ENCODE measurements at places on chromosomes 7 and 10. TPM values are rescaled to one million over a fixed set of nuclear protein-coding genes. Genes with fewer than 3 reads are reported as not detected.

DNA sequence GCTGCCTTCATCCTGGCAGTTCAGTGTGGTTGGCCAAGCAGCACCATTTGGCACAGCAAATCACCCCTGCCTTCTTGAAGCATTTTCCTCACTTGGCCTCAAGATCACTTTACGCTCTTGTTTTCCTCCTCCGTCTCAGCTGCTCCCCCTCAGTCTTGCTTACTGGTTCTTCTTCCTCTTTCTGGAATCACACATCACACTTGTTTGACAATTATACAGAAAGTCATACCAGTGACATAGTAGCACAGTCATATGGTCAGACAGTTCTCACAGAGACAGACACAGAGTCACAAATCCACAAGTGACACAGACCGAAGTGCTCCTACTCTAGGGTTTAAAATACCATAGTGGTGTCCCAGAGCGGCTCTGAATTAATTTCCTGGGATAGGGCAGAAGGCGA lies 43.8 kb upstream of the ARL4A start:
- no peaks in the 10 kb centered on the region for H3K27me3 ChIP-seq
- H3K36me3 ChIP-seq = no peaks in the 10 kb centered on the region
- no peak for DNase-seq
- H3K4me1 ChIP-seq = peaks cover 22% of the 10 kb centered on the region
- no peak overlapping the region for H3K27ac ChIP-seq

DNA sequence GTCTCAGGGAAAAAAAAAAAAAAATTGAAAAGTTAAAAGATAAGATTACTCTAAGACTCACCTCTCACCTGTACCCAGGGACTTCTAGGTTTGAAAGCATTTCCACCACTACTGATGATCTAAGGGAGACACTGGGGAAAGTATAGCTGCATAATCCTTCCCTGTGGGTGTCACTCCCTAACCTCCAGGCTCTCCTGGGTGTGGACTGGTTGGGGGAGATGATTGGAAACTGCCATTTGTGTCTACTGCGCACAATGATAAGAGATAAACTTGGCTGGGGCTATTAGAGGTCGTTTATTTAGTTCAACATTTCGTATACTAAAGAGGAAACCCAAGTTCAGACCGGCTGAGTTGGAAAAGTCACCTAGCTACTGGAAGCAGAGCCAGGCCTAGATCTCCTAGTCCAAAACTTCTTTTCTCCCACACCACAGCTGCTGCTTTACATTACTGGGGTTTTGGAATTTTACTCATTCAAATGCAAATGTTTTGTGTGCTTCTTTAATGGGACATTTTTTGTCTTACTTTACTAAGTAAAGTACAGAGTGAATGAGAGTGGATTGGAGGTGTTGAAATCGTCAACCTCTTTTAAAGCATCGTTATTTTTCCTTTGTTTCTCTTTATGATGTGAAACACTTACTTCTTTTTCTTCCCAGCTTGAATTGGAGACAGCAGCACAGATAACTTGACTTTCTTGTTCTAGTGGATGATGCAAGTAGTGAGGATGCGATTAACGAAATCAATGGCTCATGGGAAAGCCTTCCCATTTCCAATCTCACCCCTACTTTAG lies 22.3 kb upstream of the SEC61G start:
- DNase-seq = no peak
- H3K27me3 ChIP-seq = no peaks in the 10 kb centered on the region
- H3K27ac ChIP-seq = no peak overlapping the region
- H3K4me1 ChIP-seq = no peaks in the 10 kb centered on the region
- no peak overlapping the region for H3K4me3 ChIP-seq
- H3K36me3 ChIP-seq = no peaks in the 10 kb centered on the region

DNA sequence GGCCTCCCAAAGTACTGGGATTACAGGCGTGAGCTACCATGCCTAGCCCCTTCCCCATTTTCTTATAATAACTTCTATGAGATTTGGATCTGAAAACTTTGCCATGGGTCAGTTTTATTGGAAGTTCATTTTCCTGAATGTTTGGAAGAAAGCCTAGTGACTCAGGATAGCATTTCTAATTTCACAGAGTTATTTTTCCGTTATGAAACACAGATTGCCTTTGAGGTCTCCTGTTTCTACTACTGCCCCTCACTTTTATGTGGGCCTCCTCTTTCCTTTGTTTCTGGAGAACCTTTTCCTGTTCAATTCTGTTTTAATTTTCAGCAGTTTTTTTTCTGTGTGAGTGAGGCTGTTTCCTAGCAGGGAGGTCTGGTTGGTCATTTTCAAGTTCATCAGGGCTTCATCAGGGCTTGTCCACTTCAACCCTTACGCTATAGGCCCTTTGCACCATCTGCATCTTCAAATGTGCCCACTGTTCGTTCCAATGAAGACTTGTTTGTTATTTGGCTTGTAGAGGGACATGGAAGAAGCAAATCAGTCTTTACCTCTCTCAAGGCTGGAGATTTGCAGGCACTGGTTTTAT lies 58.7 kb downstream of the BMPR1A start:
- peak; percentile 69 for DNase-seq
- H3K27me3 ChIP-seq = no peaks in the 10 kb centered on the region
- no peaks in the 10 kb centered on the region for H3K36me3 ChIP-seq
- peaks cover 30% of the 10 kb centered on the region for H3K4me1 ChIP-seq

GRCh38 chr10:15539262-15539661 lies 168.2 kb upstream of the FAM171A1 start:
- no peaks in the 10 kb centered on the region for H3K27me3 ChIP-seq
- H3K27ac ChIP-seq = no peak overlapping the region
- DNase-seq = peak; percentile 44
- H3K4me3 ChIP-seq = no peak overlapping the region
- peaks cover 26% of the 10 kb centered on the region for H3K4me1 ChIP-seq

DNA sequence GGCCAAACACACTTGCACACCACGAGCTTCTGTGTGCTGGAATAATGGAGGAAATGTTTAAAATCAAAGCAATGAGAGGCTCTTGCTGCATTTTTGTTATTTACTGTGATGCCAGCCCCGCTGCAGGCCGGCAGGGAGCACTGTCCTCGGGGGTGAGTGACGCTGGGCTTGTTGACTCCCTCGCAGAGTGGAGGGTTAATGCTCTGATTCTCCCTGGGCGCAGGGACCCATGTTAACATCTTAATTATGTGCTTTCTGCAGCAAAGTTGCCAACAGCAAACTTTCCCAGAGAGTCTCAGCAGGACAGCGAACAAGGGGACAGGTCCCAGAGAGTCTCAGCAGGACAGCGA lies 22.9 kb downstream of the SCART1 start:
- no peak overlapping the region for H3K27ac ChIP-seq
- H3K36me3 ChIP-seq = no peaks in the 10 kb centered on the region
- H3K4me3 ChIP-seq = no peak overlapping the region

GRCh38 chr10:68564712-68565111 lies 4.6 kb downstream of the TET1 start:
- H3K27me3 ChIP-seq = no peaks in the 10 kb centered on the region
- no peak overlapping the region for H3K27ac ChIP-seq
- H3K36me3 ChIP-seq = no peaks in the 10 kb centered on the region
- DNase-seq = no peak
- peaks cover 15% of the 10 kb centered on the region for H3K4me1 ChIP-seq

- no peak overlapping the region for H3K27ac ChIP-seq
- H3K27me3 ChIP-seq = no peaks in the 10 kb centered on the region
- no peak overlapping the region for H3K4me3 ChIP-seq
- no peaks in the 10 kb centered on the region for H3K36me3 ChIP-seq
- peaks cover 9% of the 10 kb centered on the region for H3K4me1 ChIP-seq
- no peak for DNase-seq
These were observed 1.6 kb downstream of the PWWP2B start for GRCh38 chr10:132398566-132398991.

DNA sequence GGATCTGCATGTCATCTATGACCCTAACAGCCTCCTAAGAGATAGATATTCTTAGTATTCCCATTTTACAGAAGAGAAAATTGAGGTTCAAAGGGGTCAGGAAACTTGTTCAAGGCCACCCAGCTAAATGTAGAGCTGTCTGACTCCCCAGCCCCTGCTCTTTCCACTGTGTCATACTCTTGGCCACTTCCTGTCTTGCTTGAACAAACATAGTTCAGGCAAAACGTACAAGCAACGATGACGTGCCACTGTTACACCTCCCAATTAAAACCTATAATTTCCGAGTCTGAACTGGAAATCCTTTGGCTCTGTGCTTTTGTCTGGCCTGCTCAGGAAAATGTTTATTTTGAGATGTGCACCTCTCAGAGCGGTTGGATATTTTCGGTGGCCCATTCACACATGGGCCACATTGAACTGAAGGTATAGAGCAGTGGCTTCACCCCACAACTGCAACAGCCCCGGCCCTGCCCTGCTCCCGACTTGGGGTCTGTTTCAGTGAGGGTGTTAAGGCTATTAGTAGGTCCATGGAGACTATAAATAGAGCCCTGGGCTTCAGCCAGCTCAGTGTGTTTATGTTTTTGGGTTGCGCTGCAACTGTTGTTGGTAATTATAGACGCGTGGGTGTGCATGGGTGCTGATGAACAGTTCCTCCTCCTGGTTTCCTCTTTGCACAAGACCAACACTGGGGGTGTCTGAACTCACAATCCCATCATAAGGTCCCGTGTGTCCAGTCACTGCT lies 172.3 kb upstream of the ADO start:
- H3K4me3 ChIP-seq = no peak overlapping the region
- no peak for DNase-seq
- no peak overlapping the region for H3K27ac ChIP-seq
- no peaks in the 10 kb centered on the region for H3K36me3 ChIP-seq
- H3K4me1 ChIP-seq = peaks cover 5% of the 10 kb centered on the region
- no peaks in the 10 kb centered on the region for H3K27me3 ChIP-seq

DNA sequence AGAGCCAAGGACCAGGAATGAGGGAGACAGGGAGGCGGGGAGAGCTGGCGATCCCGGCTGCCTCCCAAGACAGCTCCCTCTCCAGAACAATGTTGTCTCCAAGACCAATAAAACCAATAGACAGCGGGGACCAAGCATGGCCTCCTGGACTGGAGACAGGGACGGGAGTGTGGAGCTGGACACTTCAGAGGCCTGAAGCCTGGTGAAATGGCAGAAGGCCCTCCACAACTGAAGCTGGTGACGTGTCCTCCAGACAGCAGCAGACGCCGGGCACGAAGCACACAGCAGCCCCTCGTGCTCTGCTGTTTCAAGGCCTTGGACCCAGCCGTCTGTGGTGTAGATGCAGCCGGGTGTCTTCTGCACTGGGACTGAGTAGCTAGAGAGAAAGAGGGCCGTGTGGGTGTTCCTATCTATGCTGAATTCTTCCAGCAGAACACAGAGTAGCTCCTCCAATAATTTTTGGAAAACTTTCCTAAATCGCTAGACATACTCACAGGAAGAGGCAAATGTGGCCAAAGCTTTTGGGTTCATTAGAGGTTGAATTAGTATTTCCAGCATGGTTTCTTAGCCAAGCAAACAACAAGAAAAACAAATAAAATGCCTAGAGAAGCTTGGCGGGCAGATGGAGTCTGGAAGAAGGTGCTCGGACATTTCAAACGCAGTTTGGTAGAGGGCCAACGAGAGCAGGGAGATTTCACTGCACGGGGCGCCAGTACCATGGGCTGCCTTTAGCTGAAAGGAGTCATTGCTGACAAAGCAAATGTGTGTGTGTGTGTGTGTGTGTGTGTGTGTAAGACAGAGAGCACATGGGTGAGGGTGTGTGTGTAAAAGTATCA lies 570.4 kb downstream of the TCERG1L start:
- DNase-seq = no peak
- no peaks in the 10 kb centered on the region for H3K36me3 ChIP-seq
- H3K27me3 ChIP-seq = no peaks in the 10 kb centered on the region
- no peak overlapping the region for H3K4me3 ChIP-seq
- H3K4me1 ChIP-seq = no peaks in the 10 kb centered on the region

DNA sequence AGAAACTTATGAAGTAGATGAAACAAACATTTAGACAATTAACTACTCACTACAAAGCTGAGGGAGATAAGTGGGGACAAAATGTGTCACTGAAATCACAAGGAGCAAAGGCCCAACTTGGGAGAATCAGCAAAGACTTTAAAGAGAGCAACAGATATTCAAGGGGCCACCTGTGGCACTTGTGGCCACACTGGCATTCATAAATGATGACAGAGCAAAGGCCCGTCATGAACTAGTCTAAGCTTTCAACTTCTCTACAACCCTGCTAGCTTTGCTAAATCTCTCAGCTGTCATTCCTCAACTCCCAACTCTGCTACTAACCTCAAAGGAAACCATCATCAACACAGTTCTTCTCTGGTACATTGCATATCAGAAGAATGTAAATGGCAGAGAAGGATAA lies 178.4 kb downstream of the CPEB3 start:
- H3K4me3 ChIP-seq = no peak overlapping the region
- no peak for DNase-seq
- H3K27ac ChIP-seq = no peak overlapping the region
- H3K36me3 ChIP-seq = no peaks in the 10 kb centered on the region

SEMA3A gene
- total RNA-seq = 36.5 TPM

DPY19L1 gene
- total RNA-seq = 33.8 TPM

ENO4 gene
- total RNA-seq = 0.51 TPM

PANK1 gene
- 4.6 TPM for total RNA-seq

VGF gene
- not detected for total RNA-seq

RNF148 gene
- not detected for total RNA-seq

LHFPL3 gene
- not detected for total RNA-seq

SFRP5 gene
- not detected for total RNA-seq
